PC-9 (cell line): ENCODE measurements at places on chromosomes 13 and 19.

DNA sequence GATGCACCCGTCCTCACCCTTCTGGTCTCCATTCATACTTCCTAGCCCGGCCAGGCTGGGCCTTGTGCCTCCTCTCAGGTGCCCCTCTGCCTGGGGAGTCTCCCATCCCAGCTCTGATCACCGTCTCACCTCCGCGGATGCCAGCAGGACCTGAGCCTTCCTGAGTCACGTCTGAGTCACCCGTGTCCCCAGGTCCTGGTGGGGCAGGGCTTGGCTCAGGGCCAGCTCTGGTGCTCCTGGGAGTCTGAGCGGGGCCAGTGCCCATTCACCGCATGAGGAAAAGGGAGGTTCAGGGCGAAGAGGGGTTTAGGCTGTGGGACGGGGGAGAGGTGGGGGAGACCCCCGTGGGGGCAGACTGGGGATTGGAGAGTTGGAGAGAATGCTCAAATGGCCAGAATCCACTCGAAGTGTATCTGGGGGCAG, 593 bp downstream of the ATP8B3 start:
- DNase-seq: peak; percentile 85

DNA sequence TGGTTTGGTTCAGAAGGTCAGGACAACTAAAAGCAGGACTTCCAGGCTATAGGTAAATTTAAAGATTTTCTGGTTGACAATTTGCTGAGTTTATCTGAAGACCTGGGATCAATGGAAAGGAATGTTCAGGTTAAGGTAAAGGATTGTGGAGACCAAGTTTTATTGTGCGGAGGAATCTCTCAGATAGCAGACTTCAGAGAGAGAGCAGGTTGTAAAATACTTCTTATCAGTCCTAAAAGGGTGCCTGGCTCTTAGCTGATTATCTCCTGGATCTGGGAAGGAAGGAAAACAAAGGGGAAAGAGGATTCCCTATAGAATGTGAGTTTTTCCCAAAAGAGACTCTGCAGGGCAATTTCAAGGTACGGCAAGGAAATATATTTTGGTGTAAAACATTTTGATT, 851.5 kb downstream of the DACH1 start:
- no peak for DNase-seq

DNA sequence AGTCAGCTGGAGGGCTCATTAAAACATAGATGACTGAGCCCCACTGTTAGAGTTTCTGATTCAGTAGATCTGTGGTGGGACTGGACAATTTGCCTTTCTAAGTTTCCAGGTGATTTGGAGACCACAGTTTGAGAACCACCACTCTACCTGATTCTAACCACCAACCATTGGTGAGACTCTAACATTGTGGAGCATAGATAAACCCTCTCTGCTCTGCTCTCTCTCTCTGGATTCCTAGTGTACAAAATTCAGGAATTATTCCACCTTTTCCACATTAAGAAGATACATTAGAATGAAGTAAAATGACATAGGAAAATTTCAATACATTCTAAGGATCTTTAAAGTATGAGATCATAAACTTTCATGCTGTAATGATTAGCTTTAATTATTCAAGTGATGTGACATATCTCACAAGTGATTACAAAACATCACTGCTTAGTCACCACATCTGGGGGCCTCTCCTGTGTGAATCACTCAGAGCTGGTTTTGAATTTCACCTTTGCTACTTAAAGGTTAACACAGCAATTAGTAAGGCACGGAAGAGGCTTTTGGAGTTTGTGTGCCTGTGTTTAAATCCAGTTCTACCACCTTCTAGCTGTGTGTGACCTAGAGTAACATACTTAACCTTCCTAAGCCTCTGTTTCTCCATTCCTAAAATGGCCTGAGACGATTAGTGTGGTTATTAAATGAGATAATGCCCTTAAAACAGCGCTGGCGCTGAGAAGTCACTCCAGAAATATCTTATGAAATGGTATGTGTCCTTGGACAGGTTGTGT, 78.5 kb upstream of the NBEA start:
- peak; percentile 98 for DNase-seq

DNA sequence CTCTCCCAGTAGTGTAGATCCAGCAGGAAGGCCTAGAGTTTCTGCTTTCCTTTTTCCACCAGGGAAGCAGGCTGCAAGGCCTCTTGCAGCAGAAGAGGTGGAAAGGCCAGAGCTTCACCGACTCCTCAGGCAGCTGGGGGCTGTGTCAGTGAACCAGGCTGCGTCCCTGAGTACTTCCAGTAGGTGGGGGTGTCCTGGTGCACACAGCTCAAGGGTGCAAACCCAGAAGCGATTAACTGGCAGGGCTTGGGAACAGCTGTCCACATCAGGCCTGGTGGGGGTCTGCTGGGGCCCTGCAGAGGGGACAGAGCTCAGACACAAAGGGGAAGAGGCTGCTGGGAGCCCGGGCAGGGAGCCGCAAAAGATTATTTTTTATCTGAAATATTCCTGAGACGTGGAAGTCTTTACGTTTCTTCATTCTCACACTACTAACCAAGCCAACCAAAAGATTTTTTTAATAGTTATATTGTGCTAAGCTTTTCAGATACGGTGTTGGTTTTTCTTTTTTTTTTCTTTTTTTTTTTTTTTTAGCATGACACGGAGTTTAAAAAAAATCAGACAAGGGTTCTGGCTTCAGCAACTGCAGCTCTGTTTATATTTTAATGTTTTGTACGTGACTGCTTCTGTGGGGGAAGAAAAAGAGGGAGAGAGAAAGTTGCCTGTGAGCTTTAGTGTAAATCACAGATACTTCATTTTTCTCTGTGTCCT, 11.0 kb downstream of the TSHZ3 start:
- DNase-seq: no peak

- DNase-seq: no peak
Observed at GRCh38 chr19:46963093-46963734, 56.4 kb upstream of the NPAS1 start.

DNA sequence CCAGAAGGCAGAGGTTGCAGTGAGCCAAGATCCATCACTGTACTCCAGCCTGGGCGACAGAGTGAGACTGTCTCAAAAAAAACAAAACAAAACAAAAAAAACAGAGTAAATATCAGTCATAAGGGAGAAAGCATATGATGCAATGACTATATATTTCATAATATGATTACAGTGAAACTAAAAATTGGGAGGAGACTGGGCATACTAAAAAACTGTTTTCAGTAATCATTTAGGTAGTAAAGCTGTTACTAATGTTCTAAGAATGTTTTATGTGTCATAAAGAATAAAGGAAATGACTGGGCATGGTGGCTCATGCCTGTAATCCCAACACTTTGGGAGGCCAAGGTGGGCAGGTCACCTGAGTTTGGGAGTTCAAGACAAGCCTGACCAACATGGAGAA, 15.9 kb downstream of the ZNF573 start:
- no peak for DNase-seq

GRCh38 chr19:3129112-3129511, 6.7 kb upstream of the GNA15 start:
- no peak for DNase-seq

DNA sequence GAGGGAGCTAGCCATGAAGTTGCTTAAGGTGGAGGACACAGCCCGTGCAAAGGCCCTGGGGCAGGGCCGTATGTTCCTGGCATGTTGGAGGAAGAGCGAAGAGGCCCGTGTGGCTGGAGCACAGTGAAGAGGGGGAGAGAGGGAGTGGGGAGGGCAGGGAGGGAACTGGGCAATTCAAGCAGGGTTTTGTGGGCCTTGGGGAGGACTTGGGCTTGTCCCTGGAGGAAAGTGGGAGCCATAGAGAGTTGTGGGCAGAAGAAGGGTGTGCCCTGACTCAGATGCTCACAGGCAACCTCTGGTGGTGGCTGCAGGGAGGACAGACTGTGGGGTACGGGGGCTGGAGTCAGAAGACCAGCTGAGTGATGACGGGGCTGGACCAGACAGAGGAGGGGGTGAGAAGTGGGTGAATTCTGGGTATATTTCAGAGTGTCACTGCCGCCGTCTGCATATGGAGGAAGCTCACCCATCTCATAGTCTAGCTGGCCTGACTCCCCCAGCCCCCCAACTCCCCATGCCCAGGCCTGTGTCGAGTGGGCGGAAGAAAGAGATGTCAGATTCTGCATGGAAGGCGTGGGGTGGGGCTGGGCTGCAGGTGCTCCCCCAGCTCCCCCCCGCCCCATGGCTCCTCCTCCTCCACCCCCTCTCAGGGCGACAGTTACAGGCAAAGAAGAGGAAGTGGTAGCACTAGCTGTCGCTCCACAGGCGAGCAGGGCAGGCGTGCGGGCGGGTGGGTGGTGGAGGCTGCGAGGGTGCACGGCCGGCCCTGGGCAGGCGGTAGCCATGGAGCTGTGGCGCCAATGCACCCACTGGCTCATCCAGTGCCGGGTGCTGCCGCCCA, at the start of gene VAV1:
TSS of gene VAV1 (plus strand) at position 681 of the 838 bp plus-strand sequence. CDS start at position 781, 100 bp downstream.
- DNase-seq: no peak

DNA sequence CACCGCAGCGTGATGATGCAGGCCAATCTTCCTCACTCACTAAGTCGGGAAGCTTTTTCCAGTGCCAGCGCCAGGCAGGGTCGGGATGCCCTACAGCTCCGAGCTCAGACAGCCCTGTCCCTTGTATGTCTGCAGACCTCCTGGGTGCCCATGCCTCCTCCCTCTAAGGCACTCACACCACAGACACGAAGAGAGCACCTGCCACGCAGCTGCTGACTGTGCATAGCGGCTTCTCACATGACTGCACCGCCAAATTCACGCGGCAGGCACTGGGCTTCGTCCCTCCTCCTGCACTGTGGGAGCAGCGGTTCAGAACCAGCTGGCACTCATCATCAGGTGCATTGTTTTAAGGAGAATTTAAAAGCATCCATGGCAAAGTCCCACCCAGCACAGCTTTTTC, 88.1 kb downstream of the SLC7A1 start:
- no peak for DNase-seq

DNA sequence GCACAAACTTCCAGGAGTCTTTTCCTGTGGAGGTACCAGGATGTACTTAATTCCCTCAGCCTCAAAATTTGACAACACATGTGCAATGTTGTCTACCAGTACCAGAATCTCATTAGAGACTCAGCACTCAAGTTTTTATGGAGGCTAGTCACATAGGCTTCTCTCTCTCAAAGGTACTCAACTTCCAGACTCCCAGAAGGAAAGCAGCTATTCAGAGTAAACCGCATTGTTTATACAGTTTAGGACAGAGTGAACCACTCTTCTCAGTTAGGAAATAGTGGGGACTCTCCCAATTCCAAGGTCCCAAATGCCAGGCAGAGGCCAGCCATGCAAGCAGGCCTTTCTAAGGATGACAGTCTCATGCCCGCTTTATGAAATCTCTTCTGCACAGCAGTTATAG, 8.5 kb upstream of the C1QTNF9B start:
- no peak for DNase-seq

- DNase-seq: no peak
Observed at GRCh38 chr19:44924243-44924725, 9.9 kb downstream of the APOC1 start.

DNA sequence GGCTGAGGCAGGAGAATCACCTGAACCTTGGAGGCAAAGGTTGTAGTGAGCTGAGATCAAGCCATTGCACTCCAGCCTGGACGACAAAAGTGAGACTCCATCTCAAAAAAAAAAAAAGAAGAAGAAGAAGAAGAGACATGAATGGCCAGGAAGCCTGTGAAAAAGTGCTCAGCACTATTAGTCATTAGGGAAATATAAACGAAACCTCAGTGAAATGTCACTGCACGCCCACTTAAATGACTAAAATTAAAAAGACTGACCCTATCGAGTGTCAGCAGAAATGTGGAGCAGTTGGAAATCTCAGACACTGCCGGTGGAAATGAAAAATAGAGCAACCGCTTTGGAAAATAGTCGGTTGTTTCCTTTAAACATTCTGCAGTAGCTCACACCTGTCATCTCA, 5.5 kb upstream of the TYROBP start:
- no peak for DNase-seq

GRCh38 chr19:23420824-23421223, 25.6 kb upstream of the ZNF91 start:
- DNase-seq: no peak

- no peak for DNase-seq
Observed at GRCh38 chr13:48978942-48979601, 3.4 kb downstream of the FNDC3A start.

DNA sequence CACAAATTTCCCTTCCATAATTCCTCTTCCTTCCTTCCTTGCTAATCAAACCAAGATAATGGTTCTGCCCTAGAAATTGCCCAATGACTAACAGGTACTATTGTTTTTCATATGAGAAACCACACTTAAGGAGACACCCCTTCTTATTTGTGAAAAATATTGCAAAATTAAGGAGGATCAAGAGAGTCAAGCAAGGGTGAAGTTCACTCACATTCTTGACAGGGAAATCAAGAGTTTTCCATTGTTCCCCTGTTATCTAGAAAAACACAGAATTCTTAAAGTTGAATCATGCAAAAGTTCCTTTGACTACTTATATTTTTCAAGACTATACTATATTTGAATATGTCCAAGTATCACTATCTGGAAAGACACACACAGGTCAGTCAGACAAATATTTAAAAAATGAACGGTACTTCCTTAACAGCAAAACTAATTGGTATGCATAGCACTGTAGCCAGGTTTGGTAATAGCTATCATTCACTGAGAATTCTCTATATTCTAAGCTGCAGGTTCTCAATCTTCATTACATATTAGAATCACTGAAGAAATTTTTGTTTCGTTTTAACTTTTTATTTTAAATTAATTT, 897.2 kb downstream of the DIAPH3 start:
- DNase-seq: no peak

GRCh38 chr13:113997845-113998751, 24.2 kb upstream of the C13orf46 start:
- no peak for DNase-seq

- DNase-seq: peak; percentile 62
Observed at GRCh38 chr13:48749699-48750473, 96.2 kb downstream of the CYSLTR2 start.

GRCh38 chr13:111280226-111280625, 40.2 kb upstream of the TEX29 start:
- DNase-seq: no peak

DNA sequence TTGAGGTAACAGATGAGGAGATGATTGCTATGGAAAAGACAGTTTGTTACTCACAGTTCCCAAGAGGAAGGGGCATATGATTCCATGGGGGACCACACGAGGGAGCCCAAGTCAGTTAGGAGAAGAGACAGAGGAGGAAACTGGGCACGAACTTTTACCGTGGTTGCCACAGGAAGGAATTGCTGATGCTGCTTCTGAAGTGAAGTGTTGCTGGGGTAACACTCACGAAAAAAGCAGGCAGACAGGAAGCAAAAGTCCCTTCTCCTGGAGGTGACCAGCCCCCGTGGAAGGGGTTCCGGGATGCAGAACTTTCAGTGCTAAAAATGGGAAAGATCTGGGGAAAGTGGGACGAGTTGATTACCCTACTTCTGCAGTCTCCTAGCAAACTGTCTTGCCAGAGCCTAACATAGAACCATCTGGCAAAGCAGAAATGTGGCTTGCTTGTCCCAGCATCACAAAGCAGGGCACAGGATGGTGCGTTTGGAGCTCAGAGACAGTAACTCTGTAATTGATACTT, 35.4 kb upstream of the MAP3K10 start:
- DNase-seq: no peak

- no peak for DNase-seq
Observed at GRCh38 chr13:109738298-109738746, 48.1 kb downstream of the IRS2 start.

- DNase-seq: peak; percentile 59
Observed at GRCh38 chr13:47708386-47708785, 292.7 kb downstream of the SUCLA2 start.

GRCh38 chr13:35518337-35518946, 42.0 kb upstream of the MAB21L1 start:
- DNase-seq: no peak
